ENCODE measurements at places on chromosomes 2 and 18.

- DNase-seq = no peak
These were observed 32.3 kb downstream of the CYP27C1 start for GRCh38 chr2:127187831-127188230.

- DNase-seq = no peak
These were observed 184.9 kb downstream of the UBE2E3 start for GRCh38 chr2:181165199-181165868.

- no peak for DNase-seq
These were observed 25.5 kb downstream of the GCG start for GRCh38 chr2:162126527-162126926.

- no peak for DNase-seq
These were observed 36.2 kb upstream of the LPIN1 start for GRCh38 chr2:11710210-11710609.

GRCh38 chr2:232523682-232524597 is 2.0 kb upstream of the CHRND start:
- peak; percentile 8 for DNase-seq

DNA sequence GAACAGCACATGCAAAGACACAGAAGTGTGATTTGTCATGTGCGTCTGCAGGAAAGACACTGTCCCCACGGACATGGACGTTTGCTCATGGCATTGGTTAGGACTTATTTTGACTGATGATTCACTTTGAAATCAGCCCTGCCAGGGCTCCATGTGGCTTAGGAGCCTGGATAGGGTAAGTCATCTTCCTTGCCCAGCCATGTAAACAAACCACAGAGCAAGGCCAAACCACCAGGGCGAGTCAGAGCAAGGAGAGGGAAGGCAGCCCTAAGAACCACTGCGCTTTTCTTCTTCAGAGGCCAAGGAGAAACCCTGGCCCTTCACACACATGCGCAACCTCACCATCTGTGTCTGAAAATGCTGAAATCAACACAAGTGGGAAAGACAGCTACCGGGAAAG is 88.8 kb downstream of the GFPT1 start:
- DNase-seq = no peak

GRCh38 chr2:121044412-121044811 is 240.6 kb downstream of the TFCP2L1 start:
- no peak for DNase-seq
